ENCODE measurements at places on chromosomes 3 and 15.

- DNase-seq = no peak
These were observed 52.8 kb downstream of the ETFA start for GRCh38 chr15:76258460-76258859.

GRCh38 chr3:159001711-159002110, 199.9 kb downstream of the MFSD1 start:
- DNase-seq = no peak

DNA sequence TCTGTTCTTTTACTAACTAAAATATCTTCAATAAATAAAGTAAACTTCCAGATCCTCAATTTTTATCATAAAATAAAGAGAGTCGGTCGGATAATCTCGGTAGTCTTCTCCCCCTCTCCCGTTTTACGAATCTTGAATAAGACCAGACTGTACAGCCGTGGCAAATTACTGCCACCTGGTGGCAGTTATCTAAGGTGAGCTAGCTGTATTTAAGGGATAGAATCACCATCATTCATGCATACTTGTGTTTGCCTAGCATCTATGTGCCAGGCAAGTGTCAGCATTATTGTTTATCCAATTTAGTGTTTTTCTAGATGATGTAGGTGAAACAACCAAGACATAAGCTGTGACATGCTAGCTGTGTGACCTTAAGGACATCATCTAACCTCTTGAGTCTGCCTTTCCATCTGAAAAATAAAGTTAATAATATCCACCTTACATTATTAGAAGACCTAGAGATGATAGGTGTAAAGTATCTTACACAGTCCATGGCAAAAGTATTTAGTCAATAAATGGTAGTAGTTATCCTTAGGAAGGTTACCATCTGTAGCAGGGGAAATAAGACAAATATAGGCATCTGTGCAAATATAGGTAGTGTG, 21.3 kb downstream of the DUT start:
- no peak for DNase-seq

DNA sequence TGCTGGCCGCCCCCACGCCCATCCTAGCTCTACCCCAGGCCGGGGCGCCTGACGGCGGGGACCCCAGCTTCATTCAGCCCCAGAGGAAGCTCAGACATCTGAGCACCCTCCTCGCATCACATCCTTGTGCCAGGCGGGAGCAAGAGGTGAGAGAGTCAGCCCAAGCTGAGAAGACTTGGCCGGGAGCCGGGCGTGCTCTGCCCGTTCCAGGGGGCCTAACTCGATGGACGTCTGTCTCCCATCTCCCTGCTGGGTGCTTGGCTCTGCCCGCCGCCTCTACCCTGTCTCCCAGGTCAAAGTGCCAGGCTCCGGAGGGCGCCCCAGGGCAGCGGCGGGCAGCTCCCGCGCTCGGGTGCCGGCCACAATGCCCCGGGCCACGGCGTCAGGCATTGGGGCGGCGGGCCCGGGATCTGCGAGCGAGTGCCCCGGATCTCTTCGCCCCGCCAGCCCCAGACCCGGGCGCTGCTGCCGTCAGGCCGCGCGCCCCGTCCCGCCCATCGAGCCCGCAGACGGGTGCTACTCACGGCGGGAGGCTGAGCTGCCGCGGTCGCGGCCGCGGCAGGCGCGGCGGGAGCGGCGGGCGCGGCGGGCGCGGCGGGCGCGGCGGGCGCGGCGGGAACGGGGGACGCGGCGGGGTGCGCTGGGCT, 388 bp downstream of the DAPK2 start:
- peak; percentile 63 for DNase-seq

DNA sequence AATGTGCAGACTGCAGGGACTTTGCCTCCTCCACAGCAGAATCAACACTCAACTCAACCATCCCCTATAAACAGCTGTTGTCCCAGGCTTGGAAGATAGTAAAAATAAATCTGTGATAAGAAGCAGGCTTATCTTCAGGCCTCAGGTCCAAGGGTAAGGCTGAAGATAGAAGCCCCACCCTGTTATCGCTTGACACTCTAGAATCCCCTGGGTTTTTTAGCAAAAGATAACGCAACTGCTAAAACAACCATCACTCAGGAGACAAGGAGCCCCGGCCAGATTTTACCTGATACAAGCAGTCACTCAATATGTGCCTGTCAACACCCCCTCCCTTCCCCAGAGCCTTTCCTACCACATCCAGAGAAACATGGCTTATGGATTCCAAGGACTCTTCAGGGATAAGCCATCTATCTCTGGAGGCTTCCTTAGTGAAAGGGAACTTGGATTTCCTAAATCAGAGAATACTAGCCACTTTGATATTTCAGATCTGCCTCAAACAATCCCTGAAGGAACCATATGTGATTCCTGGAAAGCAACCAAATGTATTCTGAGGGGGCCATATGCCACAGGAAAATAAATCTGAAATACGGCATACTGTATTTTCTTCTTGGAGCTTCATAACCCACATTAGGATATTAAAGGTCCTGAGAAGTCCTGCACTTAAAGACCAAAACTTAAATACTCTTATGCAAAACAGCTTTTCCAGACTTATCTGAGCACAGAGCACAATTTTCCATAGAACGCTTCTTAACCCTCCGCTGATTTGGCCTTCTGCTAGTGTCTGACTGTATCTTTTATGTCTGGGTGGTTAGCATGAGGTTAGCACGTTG, 60.4 kb downstream of the LYZL4 start:
- no peak for DNase-seq

- no peak for DNase-seq
These were observed 41.6 kb upstream of the AP3B2 start for GRCh38 chr15:82751308-82751707.

DNA sequence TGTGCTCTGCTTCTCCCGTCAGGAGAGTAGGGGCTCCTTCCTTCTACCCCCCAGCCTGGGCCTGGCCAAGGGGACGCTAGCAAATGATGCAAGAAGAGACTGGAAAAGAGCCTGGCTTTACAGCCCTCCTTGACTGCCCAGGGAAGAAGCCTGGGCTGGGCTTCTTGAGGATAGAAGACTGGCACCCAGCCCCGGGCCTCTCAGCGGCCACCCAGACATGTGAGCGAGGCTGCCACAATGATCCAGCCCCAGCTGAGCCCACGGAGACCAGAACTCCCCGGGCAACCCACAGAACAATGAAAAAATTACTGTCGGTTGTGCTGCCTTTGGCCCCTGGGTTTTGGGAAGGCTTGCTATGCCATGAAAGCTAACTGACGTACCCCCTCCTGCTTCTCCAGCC, 100.6 kb upstream of the PRR20G start:
- DNase-seq = no peak

DNA sequence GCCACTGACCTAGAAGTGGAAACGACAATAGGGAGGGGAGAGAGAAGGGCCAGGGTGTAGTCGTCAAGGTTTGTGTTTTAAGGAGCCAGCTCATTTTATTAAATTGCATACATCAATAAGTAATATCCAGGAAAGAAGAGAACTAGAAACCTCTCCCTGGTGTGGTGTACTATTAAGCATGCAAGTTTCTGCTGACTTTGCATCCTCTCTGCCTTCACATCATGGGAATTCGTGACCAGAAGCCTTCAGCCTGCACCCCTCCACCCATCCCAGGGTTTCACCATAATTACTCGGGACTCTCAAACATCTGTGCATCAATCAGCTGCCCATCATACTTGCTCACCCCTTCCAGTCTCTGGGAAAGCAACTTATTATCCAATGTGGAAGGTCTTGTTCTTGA, 70.9 kb upstream of the UBE3A start:
- DNase-seq = no peak

- no peak for DNase-seq
These were observed 2.0 kb downstream of the XRN1 start for GRCh38 chr3:142445816-142446254.

DNA sequence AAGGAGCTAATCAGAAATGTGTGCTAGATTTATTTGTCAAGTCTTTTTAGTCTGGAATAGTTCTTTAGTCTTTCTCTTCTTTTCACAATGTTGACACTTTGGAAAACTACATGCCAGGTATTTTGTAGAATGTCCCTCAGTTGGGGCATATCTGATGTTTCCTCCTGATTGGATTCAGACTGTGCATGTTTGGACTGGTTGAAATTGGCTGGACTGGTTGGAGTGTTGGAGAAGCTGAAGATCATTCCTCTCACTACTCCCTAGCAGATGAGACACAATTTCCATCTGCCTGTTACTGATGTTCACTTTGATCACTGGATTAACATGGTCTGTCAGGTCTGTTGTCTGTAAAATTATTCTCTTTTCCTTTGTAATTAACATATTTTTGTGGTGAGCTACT, 3.7 kb downstream of the NME9 start:
- no peak for DNase-seq

GRCh38 chr15:72511536-72511935, 37.4 kb downstream of the ARIH1 start:
- DNase-seq = no peak

GRCh38 chr15:75182187-75183131, 19.2 kb upstream of the C15orf39 start:
- DNase-seq = peak; percentile 26

Data from right kidney (tissue), 9 donors.